ENCODE measurements at places on chromosomes 5 and 9. TPM values are rescaled to one million over a fixed set of nuclear protein-coding genes. Genes with fewer than 3 reads are reported as not detected.

Gene SLC27A6
- total RNA-seq, result 3.3 TPM

Gene NR5A1
- total RNA-seq, result 0.37 TPM

Gene FRMPD1
- 0.04 TPM for total RNA-seq

Gene ARHGEF37
- total RNA-seq, result 0.42 TPM

Gene TSSK1B
- total RNA-seq, result not detected

Gene RNF183
- total RNA-seq, result not detected

Gene GNAQ
- total RNA-seq, result 51.5 TPM

Gene SCGB3A2
- 62.5 TPM for total RNA-seq

Gene AQP7
- not detected for total RNA-seq

Gene PDE6A
- total RNA-seq, result not detected

Gene PTGS1
- 1.0 TPM for total RNA-seq

Gene DPYSL3
- total RNA-seq, result 510 TPM

Gene F2RL2
- total RNA-seq, result not detected

Gene TMEM171
- 0.42 TPM for total RNA-seq

Gene CD14
- 0.13 TPM for total RNA-seq

Gene CTXN3
- total RNA-seq, result not detected

Gene CEP120
- 22.9 TPM for total RNA-seq

Gene TTC33
- total RNA-seq, result 7.2 TPM

Gene GDA
- total RNA-seq, result 3.6 TPM

Gene SURF4
- 148 TPM for total RNA-seq

Gene HBEGF
- total RNA-seq, result 2.4 TPM

Gene SPATA31A3
- total RNA-seq, result 0.35 TPM

Gene ALDH7A1
- total RNA-seq, result 148 TPM

Gene DOK3
- total RNA-seq, result 15.9 TPM

Gene WNT8A
- total RNA-seq, result 0.26 TPM

Gene SLC6A7
- total RNA-seq, result not detected

Gene MZB1
- total RNA-seq, result 0.31 TPM
